ENCODE measurements at places on chromosomes 16 and 17.

DNA sequence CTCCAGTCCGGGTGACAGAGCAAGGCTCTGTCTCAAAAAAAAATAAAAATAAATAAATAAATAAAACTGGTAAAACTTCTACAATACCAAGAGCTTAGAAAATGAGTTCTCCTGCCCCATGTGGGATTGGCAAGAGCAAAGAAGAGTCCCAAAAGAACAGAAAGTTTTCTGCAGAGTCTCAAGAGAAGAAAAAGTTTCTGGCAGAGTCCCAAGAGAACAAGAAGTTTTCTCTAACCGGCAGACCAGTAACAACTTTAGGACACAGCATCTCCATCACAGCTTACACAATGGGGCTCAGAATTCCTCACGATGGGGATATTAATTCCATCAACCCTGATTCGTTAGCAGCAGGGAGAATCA lies 1.1 kb downstream of the SLC39A11 start:
- DNase-seq = no peak

GRCh38 chr17:31008374-31009041 lies 37.7 kb downstream of the RNF135 start:
- peak; percentile 71 for DNase-seq

- DNase-seq = no peak
Measured at GRCh38 chr17:51957786-51958185, 200.7 kb downstream of the CA10 start.

GRCh38 chr17:50425682-50426471 lies at the start of gene ACSF2:
Gene ACSF2 (plus strand): TSS chr17:50426218. CDS start chr17:50426262, 44 bp downstream.
- DNase-seq = peak; percentile 83

DNA sequence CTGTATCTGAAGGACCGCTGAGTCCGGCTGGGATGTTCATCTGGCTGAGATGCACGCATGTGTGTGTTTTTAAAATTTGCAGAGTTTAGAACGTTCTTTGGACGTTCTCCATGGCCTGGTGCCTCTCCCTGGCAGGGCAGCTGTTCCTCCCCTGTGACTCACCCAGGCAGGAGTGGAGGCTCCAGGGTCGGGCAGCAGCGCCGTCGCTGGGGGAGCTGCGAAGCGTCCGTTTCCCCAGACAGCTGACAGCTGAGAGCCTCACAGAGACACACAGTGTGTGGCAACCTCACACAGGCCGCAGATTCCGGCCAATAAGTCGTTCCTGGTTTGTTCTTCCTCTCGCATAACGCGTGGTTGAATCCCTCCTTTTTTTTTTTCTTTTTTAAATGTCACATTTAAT lies 80.6 kb downstream of the OR1D5 start:
- peak; percentile 86 for DNase-seq

Measured in femur (tissue), 1 donor.